ENCODE measurements at places on chromosomes 13 and 19. TPM values are rescaled to one million over a fixed set of nuclear protein-coding genes. Genes with fewer than 3 reads are reported as not detected.

- DNase-seq, result no peak
These were observed 55.7 kb upstream of the NFIC start for GRCh38 chr19:3310711-3311110.

- no peak for DNase-seq
These were observed 88.8 kb downstream of the GNG7 start for GRCh38 chr19:2613507-2614295.

DNA sequence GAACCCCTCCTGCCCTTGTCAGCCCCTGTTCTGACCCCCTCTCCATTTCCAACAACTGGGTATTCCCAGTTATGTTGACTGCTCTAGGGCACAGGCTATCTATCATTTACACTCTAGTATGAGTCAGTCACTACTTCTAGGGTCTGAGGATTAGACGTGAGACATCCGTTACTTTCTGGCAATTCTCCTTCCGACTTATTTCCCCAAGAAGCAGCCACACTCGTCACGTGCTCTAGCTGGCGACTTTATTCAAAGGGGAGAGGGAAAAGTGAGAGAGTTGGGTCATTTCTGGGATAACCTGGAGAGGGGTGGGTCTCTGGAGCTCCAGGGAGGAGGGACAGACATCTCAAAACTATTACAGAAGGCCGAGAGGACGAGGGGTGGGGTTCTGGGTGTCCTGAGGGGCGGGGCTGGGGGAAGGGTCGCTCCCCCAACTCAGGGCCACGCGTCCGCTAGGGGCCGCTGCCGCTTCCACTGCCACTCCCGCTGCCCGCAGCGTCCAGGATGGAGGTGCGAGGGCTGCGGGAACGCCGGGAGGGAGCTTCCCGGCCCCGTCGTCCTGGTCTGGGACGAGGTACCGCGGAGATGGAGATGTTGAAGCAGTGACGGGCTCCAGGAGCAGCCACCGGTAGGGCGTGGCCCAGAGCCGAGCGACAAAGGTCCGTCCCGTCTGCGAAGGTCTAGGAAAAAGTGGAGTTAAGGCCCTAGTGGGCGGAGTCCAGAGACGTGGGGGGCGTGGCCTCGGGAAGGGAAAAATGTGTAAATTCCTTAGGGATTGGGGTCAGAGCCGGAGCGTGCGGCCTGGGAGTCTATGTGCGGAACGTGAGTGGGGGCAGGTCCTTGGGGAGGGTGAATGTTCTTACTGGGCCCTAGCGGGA is 8.9 kb downstream of the RTBDN start:
- peak; percentile 33 for DNase-seq

DNA sequence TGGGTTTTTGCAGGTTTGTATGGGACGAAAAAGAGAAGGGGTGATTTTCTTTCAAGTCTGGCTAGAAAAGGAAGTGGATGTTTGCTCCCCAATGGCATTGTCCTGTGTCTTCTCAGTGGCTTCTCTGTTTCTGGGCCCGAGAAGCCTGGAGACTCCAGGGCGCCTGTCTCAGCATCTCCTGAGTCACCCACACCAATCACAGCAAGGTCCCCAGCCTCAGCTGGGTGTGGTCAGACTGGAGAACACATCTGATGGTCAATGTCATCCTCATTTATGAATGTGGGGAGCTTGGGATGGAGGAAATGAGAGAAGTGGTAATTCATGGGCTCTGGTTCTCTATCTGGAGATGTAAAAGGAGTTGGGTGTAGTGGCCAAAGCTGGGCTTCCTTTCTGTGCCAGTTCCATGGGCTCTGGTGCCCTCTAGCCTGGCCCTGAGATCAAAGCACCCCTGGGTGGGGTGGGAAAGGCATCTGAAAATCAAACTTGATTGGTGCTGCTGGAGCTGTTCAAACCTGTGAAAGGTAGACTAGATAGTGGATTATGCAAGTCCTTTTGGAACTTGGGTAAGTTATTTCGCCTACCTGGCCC is 13.4 kb downstream of the RASL11A start:
- DNase-seq, result peak; percentile 47

DPF1 gene
- total RNA-seq, result 3.5 TPM

- no peak for DNase-seq
These were observed 24.8 kb upstream of the PLA2G4C start for GRCh38 chr19:48135411-48135810.

DNA sequence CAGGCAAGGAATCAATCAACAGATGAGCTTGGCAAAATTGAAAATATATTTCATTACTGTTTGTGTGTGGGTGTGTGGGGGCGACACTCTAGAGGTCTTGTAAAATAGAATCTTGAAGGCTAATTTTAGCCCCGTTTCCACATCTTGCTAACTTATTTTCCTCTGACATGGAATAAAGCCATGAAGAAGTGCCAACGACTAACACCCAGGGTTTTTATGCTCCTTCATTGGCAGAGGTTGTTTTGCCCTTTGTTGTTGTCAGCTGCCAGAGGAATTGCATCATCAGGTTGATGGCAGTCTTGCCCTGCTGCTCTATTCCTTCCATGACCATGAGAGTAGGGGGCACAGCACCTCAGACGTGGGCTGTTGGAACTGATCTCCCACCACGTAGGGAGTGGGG is 30.6 kb upstream of the FAM216B start:
- no peak for DNase-seq

GRCh38 chr13:19862481-19863313 is 752 bp downstream of the ZMYM5 start:
- DNase-seq, result peak; percentile 38

KIR3DL1 gene
- total RNA-seq, result not detected

DNA sequence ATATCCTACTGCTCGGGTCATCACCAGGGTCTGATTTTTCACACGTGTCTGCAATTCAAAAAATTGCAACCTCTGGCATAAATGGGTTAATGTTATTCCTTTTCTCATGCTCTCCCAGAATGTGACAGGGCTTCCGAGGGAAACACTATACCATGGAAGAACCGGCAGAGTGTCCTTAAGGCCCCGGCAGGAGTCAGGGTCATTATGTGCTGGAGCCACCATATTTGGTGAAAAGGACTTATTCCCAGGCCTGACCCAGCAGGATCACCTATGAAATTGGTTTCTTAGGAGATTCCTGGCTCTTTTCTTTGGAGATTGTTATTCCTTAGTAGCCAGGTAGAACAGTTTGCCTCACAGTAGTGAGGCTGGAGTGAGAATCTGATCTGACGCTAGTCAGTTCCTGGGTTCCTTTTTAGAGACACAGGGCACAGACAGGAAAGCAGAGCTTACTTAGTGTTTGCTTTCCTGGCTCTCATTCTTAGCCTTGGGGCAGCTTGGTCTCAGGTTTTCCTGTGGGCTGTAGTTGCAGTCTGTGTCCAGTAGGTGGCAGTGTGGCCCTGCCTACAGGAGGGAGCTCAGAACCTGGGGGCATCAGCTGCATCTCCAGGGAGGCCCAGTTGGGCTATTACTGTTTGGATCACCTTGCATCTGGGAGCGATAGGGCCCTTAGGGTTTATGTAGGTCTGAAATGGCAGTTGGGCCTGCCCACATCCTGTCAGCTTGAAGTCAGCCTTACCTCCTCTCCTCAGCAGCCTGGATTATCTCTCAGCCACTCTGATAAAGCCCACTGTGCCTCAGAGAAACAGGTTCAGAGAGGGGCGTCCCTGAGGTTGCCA is 12.4 kb downstream of the SNRNP70 start:
- DNase-seq, result peak; percentile 71

CEACAM7 gene
- not detected for total RNA-seq

GRCh38 chr13:60370343-60370742 is 26.7 kb upstream of the TDRD3 start:
- no peak for DNase-seq
